ENCODE measurements at places on chromosomes 4 and X.

GRCh38 chrX:13094374-13094773, 50.0 kb upstream of the FAM9C start:
- no peak for ATAC-seq

- ATAC-seq = peak; percentile 53
Measured at GRCh38 chr4:11397819-11398610, 30.7 kb downstream of the HS3ST1 start.

- no peak for ATAC-seq
Measured at GRCh38 chr4:39528061-39528465, 824 bp upstream of the UGDH start.

DNA sequence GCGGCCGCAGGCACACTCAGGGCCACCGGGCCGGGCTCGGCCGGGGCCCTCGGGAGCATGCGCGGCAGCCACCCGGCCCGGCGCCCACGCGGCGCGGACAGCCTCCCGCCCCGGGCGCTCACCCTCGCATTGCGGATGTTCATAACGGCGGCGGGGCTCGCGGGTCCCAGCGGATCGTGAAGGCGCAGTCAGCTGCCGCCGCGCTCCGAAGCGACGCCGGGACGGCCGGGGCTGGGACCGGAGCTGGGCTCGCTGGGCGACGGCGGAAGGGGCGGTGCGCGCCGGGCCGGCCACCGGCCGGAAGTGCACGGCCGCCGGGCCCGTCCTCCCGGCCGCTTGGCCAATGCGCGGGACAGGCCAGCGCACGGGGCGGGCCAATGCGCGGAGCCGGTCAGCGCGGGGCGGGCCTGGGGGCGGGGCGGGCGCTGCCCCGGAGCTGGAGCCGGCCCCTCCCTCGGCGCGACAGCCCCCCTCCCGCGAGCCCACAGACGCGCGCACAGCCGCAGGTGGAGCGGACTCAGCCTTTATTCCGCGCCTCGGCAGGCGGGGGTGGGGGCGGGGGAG, at the start of gene NAA10:
TSS of gene NAA10 (minus strand) at position 276 of the 564 bp plus-strand sequence. CDS start at position 143, 133 bp downstream.
- ATAC-seq = peak; percentile 97

GRCh38 chrX:53421772-53422085, 725 bp downstream of the SMC1A start:
- ATAC-seq = peak; percentile 46

- ATAC-seq = no peak
Measured at GRCh38 chr4:133775881-133776280, 425.7 kb downstream of the PABPC4L start.

- no peak for ATAC-seq
Measured at GRCh38 chrX:8546715-8547114, 82.1 kb downstream of the VCX3B start.

GRCh38 chr4:80114732-80115265, 41.8 kb upstream of the ANTXR2 start:
- ATAC-seq = no peak

GRCh38 chr4:77826275-77826674, 7.1 kb upstream of the CNOT6L start:
- peak; percentile 73 for ATAC-seq

GRCh38 chr4:126906466-126906865, 726.3 kb upstream of the INTU start:
- ATAC-seq = no peak

DNA sequence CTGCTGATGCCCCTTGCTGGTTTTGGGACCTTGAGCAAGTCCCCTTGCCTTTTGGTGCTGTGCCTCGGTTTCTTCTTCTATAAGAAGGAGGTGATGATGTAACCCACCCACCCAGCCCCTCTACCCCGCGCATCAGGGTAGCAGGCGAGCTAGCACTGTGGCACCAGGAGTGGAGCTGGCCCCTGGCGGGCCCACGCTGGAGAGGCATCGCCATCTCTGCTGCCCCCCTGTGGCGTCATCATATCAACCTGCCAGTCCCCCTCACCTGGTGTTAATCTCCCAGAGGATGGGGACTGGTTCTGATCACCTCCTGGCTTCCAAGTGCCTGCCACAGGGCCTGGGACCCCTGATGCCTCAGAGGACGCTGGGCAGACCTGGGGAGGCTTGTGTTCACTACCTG, 6.3 kb upstream of the SORCS2 start:
- no peak for ATAC-seq

- no peak for ATAC-seq
Measured at GRCh38 chr4:81346719-81347118, 125.0 kb downstream of the RASGEF1B start.

DNA sequence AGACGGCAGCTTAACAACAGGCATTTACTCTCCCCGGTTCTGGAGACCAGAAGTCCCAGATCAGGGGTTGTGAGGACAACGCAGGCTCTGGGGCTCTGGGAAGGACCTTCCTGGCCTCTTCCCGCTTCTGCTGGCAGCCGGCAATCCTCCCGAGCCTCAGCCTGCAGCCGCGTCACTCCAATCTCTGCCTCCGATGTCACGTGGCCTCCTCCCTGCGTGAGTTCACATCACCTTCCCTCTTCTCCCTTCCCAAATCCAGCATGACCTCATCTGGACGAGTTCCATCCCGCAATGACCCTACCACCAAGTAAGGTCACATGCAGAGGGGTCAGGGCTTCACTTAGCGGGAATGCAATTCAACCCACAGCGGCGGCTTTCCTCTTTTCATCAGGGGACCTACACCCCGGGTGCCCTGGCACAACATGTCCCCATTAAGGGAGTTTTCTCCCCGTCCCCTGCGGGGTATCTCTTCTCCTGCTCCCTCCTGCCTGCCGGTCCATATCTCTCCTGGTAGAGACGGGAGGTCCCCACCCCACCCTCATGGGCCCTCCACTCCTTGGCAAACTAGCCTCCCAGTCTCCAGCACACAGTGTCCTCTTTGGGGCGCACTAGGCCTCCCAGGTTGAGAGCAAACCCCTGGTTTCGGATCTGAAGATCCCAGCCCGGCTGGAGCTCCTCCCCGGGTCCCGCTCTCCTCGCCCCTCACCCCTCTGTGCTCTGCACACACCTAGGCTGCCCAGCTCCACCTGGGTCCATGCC, 25.5 kb downstream of the ABLIM2 start:
- no peak for ATAC-seq

DNA sequence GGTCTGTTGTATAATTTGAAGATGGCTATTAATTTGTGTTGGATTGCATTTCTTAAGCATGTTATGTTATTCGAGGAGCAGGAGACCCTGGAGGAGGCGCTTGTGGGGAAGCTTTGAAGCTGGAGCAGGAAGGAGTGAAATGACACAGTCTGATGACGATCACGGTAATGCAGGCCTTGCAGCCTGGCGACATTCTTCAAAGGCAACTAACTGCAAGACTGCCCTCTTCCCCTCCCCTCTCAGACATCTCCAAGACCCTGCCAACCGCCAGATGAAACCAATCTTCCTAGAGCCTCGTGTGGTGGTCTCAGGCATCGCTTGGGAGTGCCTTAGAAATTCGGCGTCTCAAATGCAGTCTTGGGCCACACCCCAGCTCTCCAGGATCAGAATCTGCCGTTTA, 16.1 kb downstream of the CLCN4 start:
- ATAC-seq = no peak

DNA sequence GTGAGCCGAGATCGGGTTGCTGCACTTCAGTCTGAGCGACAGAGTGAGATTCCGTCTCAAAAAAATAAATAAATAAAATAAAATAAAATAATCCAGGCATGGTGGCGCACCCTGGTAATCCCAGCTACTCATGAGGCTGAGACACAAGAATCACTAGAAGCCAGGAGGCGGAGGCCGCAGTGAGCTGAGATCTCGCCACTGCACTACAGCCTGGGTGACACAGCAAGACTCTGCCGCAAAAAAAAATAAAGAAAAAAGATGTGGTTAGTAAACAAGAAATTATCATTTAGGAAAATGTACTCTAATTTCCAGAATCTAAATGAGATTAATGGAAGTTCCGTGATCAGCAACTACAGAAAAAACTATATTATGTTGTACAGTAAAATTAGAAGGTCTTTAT, 14.5 kb upstream of the LRBA start:
- no peak for ATAC-seq

- no peak for ATAC-seq
Measured at GRCh38 chr4:125360727-125361126, 46.0 kb downstream of the FAT4 start.

DNA sequence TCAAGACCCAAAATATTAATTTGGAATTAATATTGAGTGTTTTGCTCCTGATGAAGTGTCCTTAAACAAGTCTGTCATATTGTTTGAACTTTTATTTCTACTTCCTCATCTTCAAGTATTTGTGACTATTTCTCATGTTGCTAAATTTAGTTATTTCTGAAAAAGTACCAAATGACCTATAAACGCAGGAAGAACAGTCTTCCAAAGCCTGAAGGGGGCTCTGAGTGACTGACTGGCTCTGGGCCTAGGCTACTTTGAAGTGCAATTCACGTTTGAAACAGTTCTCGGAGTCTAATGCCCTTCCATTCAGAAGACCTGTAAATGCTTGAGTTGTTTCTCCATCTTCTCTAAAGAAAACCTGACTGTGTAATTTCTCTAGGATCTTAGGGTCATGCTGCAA, 26.5 kb downstream of the GALNT7 start:
- no peak for ATAC-seq

DNA sequence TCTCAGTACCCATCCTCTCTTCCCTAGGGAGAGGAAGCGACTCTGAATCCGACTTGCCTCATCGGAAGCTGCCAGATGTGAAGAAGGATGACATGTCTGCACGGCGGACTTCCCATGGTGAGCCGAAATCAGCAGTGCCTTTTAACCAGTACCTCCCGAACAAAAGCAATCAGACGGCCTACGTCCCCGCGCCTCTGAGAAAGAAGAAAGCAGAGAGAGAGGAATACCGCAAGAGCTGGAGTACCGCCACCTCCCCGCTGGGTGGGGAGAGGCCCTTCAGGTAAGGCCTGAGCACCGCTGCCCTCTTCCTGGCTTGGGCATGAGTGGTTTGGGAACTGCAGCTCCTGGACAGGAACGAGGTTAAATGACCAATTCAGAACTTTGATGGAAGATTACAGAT, 81.2 kb downstream of the LIMCH1 start:
- no peak for ATAC-seq

- ATAC-seq = no peak
Measured at GRCh38 chrX:43474321-43474720, 181.8 kb upstream of the MAOA start.

DNA sequence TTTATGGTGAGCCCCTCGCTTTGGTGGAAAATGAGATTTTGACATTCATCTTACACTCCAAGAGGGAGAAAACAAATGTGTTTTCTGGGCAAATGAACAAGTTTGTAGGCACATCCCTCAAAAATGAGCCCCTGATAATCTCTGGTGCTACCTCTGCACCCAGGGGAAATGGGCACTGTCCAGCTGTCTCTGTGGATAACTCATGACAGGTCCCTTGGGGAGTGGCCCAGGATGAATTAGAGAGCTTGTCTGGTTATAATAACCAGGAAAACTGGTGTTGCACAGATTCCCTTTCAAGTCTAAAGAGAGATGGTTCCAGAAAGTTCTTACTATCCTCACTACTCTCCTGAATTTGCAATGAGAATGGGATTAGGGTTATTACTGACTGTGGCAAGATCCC, 7.5 kb downstream of the RASL11B start:
- no peak for ATAC-seq

DNA sequence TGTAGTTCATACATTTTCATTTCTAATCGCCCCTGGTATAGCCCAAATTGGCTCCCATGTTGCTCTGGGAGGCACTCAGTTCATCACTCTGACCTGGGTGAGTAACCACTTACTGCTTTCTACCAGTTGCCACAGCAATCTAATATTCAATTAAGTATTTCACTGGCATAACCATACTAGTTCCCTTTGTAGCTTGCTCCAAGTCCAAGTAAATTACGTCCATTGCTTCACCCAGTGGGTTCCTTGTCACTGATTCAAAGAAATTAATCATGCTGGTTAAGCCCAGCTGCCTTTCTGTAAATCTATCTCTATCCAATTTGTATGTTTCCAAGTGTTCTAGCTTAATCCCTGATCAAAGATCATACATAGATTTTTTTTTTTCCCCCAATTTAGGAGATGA, 92.0 kb upstream of the CBR4 start:
- ATAC-seq = no peak

DNA sequence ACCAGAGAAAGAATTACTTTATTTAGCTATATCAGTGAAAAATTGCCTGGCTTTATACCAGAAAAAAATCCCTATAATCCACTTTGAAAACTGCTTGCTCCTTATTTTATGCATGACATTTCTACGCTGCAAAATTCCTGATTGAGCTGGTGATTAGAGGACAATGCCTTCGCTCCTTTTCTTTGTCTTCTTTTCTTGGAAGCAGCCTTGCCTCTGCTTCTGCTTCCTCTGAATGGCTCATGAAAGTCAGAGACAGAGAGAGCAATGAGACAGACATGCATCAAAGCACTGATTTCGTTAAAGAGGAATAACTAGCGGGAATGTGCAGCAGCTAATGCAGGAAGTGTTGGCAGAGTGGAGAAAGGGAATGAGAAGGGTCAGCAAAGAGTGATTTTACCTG, 294.3 kb upstream of the IGFBP7 start:
- no peak for ATAC-seq

DNA sequence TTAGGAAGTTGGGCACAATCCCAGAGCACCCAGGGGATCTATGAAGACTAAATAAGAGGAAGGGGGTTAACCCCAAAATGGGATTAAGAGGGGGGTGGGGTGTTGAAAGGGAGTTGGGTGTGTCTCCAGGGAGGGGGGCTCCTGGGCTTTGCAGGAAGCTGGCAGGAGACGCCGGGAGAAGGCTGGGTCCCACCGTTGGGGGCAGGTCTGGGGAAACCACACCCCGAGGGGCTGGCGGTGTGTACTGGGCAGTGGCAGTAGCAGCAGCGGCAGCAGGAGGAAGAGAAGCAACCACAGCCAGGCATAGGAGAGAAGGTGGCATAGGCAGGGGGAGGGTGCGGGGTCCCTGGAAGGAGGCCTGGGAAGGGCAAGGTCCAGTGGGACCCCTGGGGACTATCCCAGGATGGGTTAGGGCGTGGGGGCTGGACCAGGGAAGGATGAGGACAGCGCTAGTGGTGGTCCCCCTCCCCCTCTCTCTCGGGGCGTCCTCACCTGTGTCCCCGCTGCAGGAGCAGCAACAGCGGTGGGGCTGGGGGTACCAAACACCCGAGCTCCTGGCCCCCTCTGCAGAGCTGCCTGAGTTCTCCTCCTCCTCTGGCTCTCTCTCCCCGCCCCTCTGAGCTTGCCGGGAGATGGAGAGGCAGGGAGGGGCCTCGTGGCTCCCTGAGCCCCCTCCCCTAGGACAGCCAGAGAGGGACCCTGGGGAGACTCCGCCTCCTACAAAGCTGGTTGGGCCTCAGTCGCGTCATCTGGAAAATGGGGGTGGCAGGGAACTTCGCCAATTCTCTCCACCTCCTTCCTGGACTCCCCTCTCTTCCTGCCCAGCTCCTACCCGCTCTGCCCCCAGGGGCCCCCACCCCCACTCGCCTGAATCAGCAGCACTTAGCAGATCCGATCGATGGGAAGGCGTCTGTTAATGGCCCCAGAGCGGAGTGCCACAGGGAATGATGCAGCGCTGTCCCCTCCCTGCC, at the start of gene KCND1:
TSS of gene KCND1 (minus strand) at position 596 of the 971 bp plus-strand sequence. CDS start 1,573 bp downstream, outside the sequence.
- peak; percentile 45 for ATAC-seq

GRCh38 chr4:38582445-38582844, 81.6 kb upstream of the KLF3 start:
- ATAC-seq = no peak

- ATAC-seq = peak; percentile 54
Measured at GRCh38 chr4:114040319-114041116, 61.1 kb upstream of the ARSJ start.
